Cerebellar cortex (tissue), 1 donor: ENCODE measurements at places on chromosomes 1 and 21.
A peak's percentile ranks its signal among the peaks of the same experiment; 100 is the strongest.

- DNase-seq = no peak
These were observed 24.5 kb upstream of the EPHA2 start for GRCh38 chr1:16180291-16180824.

DNA sequence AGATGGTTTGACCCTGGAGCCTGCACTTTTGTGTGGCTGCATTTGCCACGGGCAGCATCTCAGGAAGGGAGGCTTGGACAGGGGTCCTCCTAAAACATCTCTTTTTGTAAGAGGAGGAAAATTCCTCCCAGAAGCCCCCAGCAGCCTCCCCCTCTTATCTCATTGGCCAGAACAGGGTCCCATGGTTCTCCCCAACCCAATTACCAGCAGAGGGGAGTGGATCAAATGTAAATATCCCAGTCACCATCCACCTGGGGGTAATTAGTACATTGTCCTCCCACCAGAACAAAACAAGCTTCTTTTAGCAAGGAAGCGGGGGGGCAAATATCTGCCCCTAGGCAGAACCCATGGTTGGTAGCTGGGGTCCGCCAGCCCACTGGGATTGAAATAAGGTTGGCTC lies 44.7 kb upstream of the TENT5B start:
- peak; percentile 69 for DNase-seq

DNA sequence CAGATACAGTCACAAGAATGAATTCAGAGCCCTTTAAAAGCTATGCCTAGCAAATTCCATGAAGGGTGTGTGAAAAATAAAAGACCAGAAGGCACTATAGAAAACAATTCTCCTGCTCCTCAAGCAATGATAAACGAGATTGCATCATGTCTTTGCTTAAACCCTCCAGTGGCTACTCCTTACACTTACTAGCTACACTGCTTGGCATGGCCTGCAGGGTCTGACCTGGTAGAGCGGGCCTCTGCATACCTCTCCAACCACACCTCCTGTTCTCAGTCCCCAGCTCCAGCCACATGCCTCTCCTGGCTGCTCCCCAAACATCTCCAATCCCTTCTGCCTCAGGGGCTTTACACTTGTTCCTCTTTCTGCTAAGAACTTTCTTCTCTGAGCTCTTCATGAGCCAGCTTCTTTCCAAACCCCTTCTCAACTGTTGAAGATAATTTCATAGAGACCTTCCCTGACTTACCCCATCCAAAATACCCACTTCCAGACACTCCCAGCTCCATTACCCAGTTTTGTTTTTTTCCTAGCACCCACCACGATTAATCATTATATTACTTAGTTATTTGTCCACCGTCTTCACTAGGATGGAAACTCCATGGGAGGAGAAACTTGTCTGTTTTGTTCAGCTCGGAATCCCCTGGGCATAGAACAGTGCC lies 11.2 kb upstream of the CREG1 start:
- DNase-seq = no peak

DNA sequence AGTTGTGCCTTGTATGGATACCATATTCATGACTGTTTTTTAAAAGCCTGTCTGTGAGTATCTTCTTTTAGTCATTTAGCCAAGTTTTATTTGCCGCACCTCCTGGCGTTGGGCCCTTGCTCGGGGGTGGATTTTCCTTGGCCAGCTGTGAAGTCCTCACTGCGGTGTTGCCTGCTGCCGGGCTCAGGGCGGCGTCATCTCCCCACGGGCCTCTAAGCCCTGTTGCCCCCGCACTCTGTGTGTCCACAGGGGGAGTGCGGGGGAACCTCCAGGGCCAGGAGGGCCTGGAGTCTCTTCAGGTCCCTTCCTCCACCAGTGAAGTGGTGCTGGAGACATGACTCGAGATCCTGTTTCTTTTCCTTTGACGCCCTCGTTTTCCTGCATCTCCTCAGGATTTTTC lies 65.8 kb upstream of the DIP2A start:
- no peak for DNase-seq

DNA sequence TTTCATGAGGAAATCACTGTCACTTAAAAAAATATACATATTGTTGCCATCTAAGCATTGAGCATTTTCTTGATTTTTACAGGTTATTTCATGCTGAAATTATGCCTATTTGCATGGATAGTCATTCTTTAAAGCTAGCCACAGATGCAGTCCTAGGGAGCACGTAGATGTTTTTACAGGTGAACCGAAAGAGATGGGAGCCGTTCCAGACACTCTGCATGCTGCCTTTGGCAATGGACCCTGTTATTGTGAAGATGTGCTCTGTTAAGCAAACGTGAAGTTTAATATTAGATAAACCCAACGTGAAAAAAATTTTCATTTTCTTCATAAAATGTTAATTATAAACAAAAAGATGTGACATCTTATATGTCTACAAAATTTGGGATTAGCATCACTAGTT lies 7.1 kb downstream of the PROX1 start:
- DNase-seq = peak; percentile 85

DNA sequence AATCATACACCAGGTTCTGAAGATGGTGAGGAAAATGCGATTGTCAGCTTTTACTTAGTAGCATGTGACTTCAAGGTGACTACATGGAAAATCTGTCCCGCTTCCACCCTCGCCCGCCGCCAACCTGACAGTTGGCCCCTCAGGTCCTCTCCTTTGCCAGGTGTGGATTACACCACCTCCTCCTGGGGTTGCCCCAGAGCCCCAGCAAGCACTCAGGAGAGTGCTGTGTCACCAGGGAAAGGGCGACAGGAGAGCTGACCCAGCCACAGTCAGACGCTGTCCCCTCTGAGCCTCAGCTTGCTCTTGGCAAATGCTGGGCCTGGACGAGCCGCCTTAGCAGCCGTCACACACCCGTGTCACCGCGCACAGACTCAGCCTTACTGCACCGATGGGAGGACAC lies 17.9 kb downstream of the PTTG1IP start:
- DNase-seq = no peak

- DNase-seq = peak; percentile 41
These were observed 64.1 kb upstream of the RNPC3 start for GRCh38 chr1:103461161-103462105.

- no peak for DNase-seq
These were observed 138.3 kb upstream of the ZBTB40 start for GRCh38 chr1:22313321-22313720.

- no peak for DNase-seq
These were observed 56.5 kb downstream of the CAMSAP2 start for GRCh38 chr1:200795156-200795555.

GRCh38 chr1:153428073-153428638 lies 11.8 kb downstream of the S100A7A start:
- no peak for DNase-seq

- peak; percentile 62 for DNase-seq
These were observed 13.4 kb downstream of the SWT1 start for GRCh38 chr1:185170291-185170848.

DNA sequence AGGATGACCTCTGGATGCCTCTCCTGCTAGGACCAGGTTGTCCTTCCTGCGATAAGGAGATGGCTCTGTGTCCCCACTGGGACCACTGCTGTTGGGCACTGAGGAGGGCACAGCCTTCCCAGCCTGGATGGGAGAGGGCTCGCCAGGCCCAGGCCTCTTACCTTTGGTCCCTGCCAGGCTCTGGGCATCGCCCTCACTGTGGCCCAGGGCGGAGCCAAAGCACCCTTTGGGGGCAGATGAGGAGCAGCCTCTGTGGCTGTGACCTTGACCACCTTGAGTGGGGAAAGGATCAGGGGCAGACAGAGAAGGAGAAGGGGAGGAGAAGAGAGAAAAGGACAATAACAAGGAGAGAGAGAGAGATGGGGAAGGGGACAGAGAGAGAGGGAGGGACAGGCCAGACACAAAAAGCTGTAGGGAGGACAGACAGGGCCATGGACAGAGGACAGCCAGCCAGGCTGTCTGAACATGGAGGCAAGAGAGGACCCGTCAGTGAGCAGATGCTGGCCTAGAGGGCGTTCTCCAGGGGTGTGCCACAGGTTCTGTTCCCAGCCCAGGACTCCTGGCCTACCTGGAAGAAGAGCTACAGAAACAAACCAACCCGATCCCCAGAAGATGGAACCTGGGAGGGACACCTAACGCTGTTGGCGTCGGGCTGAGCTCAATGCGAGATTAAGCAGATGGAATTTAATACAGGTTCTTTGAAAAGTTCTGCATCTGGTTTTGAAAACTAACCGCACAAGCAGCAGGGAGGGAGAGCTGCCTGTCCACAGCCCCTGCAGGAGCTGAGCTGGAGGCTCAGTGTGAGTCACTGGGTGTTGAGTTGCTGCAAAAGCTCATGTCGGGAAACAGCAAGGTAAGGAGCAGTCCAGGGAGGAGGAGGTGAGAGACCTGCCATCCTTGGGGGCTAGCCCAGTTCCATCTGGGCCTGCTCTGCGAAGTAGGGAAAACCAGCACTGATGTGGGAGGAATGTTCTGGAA lies 262.1 kb downstream of the PTPRU start:
- no peak for DNase-seq

- peak; percentile 85 for DNase-seq
These were observed 27.3 kb upstream of the LMX1A start for GRCh38 chr1:165383599-165384405.

DNA sequence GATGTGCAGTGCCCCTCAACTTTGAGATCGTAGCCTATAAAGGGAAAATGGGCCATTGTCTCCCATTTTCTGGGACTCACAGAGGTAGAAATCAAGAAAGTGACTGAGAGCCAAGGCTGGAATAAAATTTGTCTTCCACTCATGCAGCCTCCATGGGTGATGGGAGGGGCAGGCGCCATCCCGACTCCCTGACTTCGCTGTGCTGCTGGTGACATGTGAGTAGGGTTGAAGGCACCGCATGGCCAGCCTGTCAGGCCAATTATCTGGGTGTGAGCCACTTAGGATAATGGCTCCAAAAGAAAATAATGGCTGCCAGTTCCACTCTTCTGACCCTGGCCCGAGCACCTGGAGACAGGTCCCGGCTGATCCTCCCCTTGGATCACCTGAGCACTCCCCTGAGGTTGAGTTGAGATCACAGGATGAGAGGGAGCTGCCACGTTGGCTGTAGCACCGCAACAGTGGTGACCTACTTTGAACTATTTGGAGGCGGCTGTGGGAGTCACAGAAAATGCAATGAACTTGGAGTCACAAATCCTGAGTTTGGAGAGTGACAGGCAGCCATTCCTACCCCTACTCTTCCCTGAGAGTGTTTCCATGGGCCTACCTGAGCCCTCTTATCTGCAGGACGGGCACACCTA lies 26.3 kb downstream of the CAPN9 start:
- DNase-seq = no peak

DNA sequence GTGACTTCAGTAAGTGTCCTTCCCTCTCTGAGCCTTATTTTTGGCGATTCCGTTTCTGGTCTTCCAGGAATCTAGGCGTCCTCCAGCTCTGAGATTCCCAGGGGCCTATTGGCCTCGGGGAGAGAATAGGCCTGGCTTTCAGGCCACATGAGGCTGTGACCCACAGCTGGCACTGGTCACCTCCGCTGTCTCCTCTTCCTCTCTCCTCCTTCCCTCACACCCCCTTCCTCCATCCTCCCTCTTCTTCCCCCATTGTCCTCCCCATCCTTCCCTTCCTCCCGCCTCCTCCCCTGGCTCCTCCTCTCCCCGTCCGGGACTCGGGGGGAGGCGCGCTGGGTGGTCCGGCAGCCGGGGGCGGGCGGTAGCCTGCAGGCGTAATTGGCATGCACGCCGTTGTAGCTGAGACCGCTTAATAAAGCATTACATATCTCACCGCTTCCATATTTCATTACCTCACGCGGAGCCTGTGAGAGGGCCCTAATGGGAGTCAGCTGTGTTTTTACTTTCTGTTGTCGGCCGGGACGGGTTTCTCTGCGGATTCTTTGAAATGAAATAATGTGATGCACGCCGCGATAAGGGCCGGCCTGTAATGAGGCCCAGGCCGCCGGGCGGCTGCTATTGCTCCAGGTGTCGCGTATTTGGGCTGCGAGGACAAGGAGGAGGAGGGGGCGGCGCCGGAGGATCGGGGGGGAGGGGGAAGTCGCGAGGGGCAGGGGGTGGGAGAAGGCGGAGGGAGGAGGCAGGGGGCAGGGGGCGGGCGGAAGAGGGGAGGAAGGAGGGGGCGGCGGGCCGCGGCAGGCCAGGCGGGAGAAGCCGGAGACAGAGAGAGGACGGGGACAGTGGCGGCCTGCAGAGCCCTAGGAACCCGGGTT lies 95.3 kb downstream of the FOXD2 start:
- DNase-seq = no peak

GRCh38 chr1:59138402-59138801 lies 158.5 kb upstream of the FGGY start:
- no peak for DNase-seq

DNA sequence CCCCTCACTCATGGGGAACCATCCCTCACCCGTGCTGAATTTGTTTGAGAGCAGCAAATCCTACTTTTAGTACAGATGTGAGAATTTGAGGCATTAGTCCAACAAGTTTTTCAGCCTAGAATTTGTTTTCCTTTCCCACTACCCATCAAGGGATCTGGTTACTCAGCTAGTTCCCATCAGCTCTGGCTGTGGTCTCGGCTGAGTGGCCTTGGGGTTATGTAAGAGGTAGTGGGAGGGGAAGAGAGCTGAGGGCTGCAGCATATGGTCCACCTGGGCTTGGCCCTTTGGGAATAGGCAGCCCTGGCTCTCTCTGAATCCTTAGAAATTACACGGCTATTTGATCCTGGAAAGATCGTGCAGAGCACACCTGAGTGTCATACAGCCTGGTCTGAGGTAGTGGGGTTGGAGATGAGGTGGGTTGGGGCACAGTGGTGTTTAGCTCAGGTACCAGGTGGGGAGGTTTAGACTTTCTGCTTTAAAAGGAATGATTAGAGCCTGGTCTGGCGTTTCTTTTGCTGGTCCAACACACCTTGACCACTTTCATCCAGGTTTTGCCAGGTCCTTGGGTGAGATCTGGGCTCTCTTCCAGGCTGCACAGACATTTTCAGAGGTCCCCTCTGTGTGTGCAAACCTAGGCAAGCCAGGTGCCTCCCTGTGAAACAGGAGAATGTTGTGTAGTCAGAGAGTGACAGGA lies 4.2 kb downstream of the GSTM4 start:
- DNase-seq = peak; percentile 88

GRCh38 chr1:203754455-203754864 lies 10.5 kb upstream of the LAX1 start:
- DNase-seq = no peak

DNA sequence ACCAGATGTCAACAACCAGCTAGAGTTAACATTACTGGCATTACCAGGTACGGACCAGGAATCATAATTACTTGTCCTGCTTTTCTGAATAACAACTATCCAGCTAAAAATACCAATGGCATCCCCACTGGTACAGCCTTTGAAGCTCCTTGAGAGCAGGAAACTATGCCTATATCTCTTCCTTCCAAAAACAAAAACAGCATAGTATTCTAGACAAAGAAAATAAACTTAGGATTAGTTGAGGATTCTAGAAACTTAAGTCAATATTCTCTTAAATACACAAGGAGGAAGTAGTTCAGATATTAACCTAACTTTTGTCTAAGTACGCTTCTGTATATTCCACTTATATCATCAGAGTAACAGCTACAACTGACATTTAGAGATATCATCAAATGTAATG lies 3.0 kb downstream of the FUBP1 start:
- DNase-seq = no peak
